Fibroblast of skin of abdomen (primary cell): ENCODE measurements at places on chromosomes 16 and 17.
A peak's percentile ranks its signal among the peaks of the same experiment; 100 is the strongest.

GRCh38 chr16:1458336-1458976 lies 14.1 kb upstream of the CCDC154 start:
- peak; percentile 45 for DNase-seq

- DNase-seq: peak; percentile 91
These were observed 59.1 kb downstream of the OR1D5 start for GRCh38 chr17:3004150-3004801.

GRCh38 chr16:72951916-72952315 lies 96.0 kb downstream of the ZFHX3 start:
- no peak for DNase-seq

GRCh38 chr16:86462334-86463084 lies 47.8 kb upstream of the FOXF1 start:
- DNase-seq: peak; percentile 40

DNA sequence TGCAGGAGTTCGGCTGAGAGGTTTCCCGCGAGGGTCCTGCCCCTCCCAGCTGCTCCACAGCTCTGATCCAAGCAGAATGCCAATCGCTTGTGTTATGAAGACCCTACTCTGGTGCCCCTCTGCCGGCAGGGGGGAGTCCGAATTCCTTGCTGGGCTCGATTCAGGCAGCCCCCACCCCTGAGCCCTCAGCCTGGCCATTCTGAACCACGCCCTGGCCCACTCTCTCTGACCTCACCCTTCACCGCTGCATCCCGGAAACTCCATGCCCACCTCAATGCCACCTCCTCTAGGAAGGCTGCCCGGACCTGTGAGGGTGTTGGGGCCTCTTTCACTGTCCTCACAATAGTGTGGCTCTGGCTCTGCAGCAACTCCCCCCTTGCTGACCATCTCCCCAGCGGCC lies 7.9 kb upstream of the UBE2I start:
- no peak for DNase-seq

GRCh38 chr16:4970010-4970409 lies 11.9 kb downstream of the SEC14L5 start:
- no peak for DNase-seq

- DNase-seq: peak; percentile 39
These were observed 9.8 kb upstream of the TBX2 start for GRCh38 chr17:61389670-61390478.

- no peak for DNase-seq
These were observed 26.4 kb downstream of the TMEM235 start for GRCh38 chr17:78257810-78258322.

DNA sequence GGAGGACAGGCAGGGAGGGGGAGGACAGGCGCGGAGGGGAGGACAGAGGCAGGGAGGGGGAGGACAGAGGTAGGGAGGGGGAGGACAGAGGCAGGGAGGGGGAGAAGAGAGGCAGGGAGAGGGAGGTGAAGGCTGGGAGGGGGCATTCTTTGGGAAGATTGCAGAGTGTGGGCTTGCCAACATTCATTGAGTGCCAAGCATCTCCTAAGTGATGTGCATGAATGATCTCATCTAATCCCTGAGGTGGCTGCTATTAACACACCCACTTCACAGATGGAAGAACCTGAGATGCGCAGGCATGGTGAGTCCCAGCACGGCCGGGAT lies 58.3 kb downstream of the NT5M start:
- no peak for DNase-seq

- no peak for DNase-seq
These were observed 94.2 kb upstream of the RBBP6 start for GRCh38 chr16:24445216-24445615.

DNA sequence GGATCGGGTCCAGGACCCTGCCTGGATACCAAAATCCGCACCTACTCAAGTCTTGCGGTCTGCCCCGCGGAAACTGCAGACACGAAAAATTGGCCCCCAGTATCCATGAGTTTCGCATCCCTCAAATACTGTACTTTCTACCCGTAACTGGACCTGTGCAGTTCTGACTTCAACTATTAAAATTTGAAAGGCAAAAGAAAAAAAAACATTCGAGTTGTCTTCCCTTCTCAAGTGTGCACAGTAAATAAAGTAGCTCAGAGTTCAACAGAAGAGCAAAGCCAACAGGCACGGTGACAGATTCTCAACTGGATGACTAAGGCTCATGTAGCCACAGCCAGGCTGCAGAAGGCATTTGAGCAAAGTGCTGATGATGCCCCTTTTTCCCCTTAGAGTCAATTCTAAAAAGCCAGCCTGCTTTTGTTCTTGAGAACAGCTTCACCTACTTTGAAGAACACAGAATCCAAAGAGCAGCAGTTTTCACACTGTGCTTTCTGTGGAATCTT lies 32.5 kb downstream of the MARF1 start:
- no peak for DNase-seq

DNA sequence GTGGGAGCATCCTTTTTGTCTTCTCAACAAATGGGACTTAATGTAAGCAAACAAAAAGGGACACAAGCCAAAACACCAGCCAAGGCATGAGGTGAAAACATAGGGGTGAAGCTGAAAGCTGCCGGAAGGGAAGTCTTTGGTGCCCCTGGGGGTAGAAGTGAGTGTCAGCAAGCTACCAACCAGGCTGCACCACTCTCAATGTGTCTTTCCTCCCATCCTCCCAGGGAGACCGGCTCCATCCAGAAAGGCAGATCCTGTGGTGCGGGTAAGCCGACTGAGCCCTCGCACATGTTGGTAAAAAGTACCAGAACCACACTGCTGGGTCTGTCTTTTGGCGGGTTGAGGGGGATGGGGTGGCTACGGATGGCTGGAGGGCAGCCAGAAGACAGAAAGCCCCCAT lies 52.0 kb upstream of the SREBF1 start:
- DNase-seq: peak; percentile 21

DNA sequence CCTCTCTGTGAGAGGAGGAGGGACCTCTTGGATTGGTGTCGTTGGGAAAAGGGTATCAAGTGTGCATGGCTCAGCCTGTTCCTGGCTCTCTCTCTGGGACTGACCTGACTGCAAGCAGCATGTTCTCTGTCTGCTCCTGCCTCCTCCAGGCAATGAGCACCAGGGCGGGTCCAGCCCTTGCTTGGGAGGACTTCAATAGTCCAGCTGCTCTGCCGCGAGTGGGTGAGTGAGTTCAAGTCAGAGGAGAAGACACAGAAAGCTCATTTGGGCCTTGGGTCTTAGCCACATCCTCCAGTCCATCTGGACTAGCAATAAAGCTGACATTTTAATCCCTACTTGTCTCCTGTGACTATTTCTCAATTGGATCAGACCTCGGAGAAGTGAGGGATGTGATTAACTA lies 25.2 kb upstream of the TNS4 start:
- no peak for DNase-seq

GRCh38 chr16:1088295-1089170 lies 7.5 kb downstream of the C1QTNF8 start:
- DNase-seq: no peak

- DNase-seq: peak; percentile 41
These were observed 23.9 kb downstream of the LGALS9 start for GRCh38 chr17:27654654-27655524.

DNA sequence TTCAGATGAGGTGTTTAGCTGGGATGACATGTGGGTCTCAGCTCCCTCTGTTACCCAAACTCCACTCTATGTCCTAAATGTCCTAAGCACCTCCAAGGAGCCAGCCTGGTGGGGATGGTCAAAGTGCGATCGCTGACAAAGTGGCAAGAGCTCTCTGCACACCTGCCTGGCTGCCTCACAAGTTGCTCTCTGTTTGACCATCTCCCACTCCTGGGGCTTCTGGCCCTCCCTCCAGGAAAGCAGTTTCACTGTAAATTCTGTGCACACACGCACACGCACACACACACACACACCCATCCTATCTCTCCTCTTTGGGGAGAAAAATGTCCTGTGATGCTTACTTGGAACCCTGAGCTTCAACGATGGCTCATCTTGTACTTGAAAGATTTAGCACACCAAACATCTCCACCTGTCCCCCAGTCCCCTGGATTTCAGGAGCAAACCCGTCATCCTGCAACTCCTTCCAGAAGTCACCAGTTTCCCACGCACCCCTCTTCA lies 1.7 kb downstream of the PITPNA start:
- DNase-seq: no peak
